Hippocampal formation (tissue), 2 donors: ENCODE measurements at places on chromosomes 3 and 15.

DNA sequence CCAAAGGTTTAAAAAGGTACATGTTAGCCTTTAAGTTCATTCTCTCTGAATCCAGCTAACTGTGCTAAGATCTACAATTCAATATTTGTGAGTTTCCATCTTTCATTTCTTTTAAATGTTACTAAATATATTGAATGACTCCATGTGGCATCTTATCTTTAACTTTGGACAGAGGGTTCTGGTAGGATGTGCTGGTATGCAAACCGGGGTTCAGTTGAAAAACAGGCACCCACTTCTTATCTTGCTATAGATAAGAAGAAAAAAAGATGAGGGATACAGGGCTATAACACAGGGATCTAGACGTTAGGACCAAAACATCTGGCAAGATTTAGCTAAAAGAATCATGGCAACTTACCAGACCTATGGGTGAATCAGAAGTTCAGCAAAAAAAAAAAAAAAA is 538.3 kb downstream of the EDEM1 start:
- DNase-seq, result no peak

DNA sequence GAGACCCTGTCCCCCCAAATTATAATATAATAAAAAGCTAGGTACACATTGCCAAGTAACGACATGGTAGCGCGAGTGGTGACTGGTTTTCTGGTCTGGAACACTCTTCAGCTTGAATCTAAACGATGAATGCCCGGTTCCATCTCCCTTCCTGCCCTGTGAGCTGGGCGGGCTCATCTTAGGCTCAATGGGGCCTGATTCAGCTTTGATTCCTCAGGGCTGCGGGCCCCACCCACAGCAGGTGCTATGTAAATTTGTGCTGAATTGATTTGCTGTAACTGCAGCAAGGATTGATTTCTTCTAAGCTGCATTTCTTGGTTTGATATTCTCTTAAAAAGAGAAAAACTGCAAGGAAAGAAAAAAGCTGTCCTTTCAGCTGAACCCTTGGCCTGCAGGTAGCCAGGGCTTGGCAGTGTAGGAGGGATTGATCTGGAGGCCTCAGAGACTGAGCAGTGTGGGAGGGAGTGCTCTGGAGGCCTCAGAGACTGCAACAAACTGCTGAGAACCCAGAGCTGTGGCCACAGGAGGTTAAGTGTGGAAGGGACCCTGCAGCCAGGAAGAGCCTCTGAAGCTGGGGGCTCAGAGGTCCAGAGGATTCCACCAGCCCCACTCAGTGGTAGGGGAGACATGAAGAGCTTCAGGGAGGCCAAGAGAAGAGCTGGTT is 231.6 kb downstream of the XXYLT1 start:
- DNase-seq, result no peak

- no peak for DNase-seq
These were observed 230.7 kb downstream of the SHQ1 start for GRCh38 chr3:72617424-72618024.

- no peak for DNase-seq
These were observed 328.2 kb downstream of the OCA2 start for GRCh38 chr15:27770769-27771554.

DNA sequence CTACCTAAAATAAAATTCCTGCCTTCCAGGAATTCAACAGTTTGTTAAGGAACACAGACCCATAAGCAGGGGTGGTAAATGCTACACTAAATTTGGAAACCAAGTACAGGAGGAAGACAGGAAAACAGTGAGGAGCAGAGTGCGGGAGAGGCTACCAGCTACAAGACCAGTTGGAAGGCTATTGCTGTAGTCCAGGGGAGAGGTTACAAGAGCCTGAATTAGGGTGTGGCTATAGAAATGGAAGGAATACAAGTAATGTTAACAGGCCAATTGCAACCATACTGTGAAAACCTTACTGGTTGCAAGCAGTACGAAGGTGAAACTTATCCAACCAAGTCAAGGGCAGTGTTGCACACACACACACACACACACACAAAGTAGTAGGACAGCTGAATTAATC is 880 bp upstream of the ARMC8 start:
- DNase-seq, result no peak

- no peak for DNase-seq
These were observed 424 bp downstream of the EAF2 start for GRCh38 chr3:121835465-121835801.

- no peak for DNase-seq
These were observed 31.9 kb upstream of the EIF4A2 start for GRCh38 chr3:186751480-186751879.

GRCh38 chr3:17982211-17982880 is 239.9 kb upstream of the TBC1D5 start:
- DNase-seq, result no peak

GRCh38 chr3:139319428-139320402 is 24.1 kb upstream of the MRPS22 start:
- no peak for DNase-seq

GRCh38 chr15:44641651-44642050 is 21.8 kb downstream of the SPG11 start:
- no peak for DNase-seq

DNA sequence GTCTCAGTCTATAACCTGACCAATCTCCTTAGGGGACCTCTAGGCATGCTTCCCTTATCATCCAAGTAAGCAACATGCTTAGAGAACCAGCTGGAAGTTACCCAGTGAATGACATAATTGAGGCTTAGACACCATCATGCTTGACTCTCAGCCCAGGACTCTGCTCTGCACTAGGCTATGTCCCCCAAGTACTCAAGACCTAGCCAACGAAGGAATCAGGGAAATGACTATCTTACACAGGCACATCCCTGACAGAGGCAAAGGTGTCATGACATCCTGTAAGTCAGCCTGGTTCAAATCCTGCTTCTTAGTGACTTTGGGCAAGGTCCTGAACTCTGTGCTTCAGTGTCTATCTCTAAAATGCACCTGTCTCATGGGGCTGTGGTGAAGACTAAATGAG is 24.6 kb upstream of the CELF6 start:
- no peak for DNase-seq

GRCh38 chr3:42340466-42340865 is 69.9 kb downstream of the LYZL4 start:
- DNase-seq, result no peak

- no peak for DNase-seq
These were observed 18.5 kb downstream of the ALDH1A3 start for GRCh38 chr15:100898152-100898490.

DNA sequence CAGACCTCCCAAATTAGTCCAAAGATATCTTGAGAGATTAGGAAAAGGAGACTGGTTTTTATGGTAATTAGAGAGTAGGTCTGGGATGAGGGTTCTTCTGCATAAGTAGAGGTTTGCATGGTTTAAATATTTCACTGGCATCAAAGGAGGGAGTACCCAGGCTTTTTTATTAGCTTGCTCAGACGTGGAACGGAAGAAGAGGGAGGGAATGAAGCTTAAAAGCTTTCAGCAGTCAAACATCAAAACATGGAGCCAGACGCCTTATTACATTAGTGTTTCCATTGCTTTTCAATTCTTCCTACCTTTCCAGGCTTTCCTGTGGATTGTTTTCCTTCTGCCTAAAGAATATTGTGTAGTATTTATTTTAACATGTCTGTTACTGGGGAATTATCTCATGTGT is 342.1 kb upstream of the SOX2 start:
- no peak for DNase-seq

DNA sequence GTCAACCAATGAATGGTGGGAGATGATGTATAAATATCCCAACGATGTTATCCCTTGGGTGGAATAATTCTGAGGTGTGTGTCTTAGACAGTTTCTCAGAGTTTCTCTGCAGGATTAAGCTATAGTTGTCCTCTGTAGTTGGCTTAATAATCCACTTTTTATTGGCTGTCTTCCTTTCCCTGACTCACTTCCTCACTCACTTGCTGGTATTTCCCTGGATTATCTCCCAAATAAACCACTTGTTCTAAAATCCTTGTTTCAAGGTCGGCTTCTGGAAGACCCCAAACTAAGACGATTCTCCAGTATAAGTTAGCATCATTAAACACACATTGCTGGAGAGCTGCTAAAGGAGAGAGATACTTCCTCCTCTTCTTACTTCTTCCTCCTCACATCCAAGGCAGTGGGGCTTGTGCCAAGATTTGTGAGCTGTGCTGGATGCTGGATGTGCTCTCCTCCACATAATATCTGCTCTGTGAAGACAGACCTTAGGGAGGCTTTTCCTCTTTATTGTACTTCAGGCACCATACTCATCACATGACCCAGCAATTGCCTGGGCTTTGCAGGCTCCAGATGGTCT is 22.5 kb upstream of the ROPN1 start:
- no peak for DNase-seq
